Activated CD4-positive, alpha-beta T cell treated with anti-CD3 and anti-CD28 coated beads for 24 hours (primary cell): ENCODE measurements at places on chromosomes 16 and 17.

GRCh38 chr17:74544991-74545842, 698 bp downstream of the CD300C start:
- DNase-seq: no peak

- no peak for DNase-seq
Measured at GRCh38 chr16:76213860-76214259, 63.3 kb upstream of the CNTNAP4 start.

GRCh38 chr16:8877894-8878522, 4.1 kb upstream of the LITAFD start:
- DNase-seq: no peak

DNA sequence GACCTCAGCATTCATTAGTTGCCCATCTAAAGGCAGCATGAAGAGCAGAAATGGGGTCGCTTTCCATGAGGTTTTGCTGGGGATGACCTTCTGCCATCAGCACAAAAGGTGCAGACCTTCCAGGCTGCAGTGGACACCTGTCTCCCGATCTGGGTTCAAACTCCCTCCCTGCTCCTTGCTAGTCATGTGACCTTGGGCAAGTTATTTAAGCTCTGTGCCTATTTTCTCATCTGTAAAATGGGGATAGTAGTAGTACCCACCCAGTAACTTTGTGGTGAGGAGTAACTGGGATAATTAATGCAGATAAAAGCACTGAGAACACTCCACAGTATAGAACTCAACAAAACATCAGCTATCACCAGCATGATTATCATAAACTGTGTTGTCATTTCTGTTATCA, 21.4 kb upstream of the COQ7 start:
- DNase-seq: no peak

DNA sequence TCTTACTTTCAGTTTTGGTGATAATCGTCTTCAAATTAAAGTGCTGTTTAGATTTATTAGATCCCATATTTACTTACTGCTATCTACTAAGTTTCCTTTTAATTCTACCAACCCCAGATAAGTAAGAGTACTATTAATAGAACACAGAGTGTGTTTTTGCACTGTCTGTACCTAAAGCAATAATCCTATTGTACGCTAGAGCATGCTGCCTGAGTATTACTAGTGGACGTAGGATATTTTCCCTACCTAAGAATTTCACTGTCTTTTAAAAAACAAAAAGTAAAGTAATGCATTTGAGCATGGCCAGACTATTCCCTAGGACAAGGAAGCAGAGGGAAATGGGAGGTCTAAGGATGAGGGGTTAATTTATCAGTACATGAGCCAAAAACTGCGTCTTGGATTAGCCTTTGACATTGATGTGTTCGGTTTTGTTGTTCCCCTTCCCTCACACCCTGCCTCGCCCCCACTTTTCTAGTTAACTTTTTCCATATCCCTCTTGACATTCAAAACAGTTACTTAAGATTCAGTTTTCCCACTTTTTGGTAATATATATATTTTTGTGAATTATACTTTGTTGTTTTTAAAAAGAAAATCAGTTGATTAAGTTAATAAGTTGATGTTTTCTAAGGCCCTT, 56.8 kb downstream of the HLF start:
- DNase-seq: no peak

DNA sequence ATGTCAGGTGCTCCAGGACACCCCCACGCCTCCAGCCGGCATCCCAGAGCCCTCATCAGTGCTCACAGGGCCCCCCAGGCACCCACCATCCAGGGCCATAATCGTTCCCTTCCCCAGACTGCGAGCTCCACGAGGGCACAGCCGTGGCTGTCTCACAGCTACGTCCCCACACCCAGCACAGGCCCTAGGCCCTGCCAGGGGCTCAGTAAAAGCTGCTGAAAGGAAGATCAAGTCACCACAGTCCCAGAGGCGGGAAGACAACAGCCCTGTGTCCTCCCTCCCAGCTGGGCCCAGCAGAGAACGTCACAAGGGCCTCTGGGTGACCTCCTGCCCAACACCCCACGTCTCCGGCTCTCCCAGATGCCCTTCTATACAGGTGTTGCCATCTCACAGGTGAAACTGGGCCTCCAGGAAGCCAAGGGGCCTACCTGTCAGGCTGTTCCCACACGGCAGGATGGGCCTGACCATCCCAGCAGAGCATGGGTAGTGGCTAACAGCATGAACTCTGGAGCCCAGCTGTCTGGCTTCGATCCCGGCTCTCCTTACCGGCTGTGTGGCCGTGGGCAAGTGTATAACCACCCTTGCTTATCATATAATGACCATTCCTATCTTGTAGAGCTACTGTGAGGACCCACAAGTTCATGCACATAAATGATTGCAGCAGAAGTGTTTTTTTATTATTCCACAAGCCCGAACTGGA, 17.9 kb downstream of the ARL2BP start:
- no peak for DNase-seq

GRCh38 chr17:82791532-82791931, 39.7 kb downstream of the TBCD start:
- no peak for DNase-seq

DNA sequence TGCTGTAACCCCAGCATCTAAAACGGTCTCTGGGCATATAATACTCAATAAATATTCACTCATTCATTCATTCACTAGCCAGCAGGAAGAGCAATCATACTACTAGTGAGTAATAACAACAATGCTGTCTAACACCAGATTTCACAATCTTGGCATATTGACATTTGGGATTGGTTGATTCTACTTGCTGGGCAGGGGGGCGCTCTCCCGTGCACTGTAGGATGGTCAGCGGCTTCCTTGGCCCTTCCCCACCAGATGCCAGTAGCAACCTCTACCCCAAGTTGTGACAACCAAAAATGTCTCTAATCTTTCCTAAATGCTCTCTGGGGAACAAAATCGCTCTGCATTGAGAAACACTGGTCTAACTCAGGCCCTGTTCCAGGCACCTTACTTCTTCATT, 20.7 kb downstream of the WFDC1 start:
- no peak for DNase-seq

GRCh38 chr16:6646891-6647290, 685.8 kb upstream of the RBFOX1 start:
- DNase-seq: no peak

DNA sequence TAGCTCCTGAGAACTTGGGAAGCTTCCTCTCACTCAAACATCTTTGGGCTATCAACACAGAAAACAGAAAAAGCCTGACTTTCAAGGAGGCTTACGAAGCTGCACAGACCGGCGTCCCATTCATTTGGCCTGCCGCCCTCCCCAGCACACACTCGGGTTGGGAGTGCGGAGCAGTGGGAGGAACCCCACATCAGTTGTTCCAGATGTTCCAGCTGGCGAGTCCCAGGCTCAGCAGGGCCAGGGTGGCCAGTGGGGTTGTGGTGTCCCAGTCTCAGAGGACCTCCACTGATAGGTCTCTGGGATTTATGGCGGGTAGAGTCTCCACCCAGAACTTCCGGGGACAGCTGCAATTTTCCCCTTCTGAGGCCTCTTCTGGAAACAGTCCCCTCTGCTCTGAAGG, 43.1 kb upstream of the DLX4 start:
- DNase-seq: no peak

- no peak for DNase-seq
Measured at GRCh38 chr17:31269578-31269983, 27.5 kb downstream of the OMG start.

GRCh38 chr16:76970087-76970744, 220.8 kb upstream of the MON1B start:
- no peak for DNase-seq

- DNase-seq: no peak
Measured at GRCh38 chr16:27503662-27504061, 46.1 kb downstream of the GTF3C1 start.

DNA sequence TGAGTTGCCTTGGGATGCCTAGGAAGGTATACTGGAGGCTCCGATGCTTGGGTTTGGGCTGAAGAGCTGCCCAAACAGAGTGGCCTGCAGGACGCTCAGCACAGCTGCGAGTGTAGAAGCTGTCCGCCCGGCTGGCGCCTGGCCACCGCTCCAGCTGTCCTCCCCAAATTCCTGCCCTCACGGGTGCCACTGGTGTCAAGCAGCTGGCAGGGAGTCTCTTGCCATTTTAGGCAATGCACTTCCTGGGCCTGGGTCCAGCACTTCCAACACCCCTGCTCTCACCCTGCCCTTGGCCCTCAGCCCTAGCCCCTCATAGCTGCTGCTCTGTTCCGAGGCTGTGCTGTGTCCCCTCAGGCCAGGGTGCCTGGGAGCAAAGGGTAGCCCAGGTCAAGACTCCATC, 5.2 kb upstream of the PKMYT1 start:
- no peak for DNase-seq

DNA sequence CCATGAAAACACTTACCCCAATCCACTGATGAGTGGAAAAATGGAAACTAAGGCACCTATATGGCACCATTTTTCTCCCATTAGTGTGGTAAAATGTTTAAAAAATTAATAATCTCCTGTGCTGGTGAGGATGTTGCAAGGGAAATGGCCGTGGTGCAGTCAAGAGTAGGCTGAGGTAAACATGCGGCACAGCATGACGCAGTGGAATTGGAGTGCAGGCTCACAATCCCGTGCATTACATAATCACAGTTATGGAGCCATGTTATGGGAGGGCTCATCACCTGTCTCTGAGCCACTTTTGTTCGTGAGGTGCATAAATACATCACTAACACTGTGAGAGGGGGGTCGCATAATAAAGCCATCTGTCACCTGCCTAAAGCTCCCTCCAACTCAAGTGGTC, 164.4 kb upstream of the XYLT1 start:
- DNase-seq: no peak

GRCh38 chr16:55562936-55563335, 3.5 kb upstream of the CAPNS2 start:
- no peak for DNase-seq

- DNase-seq: no peak
Measured at GRCh38 chr17:66743511-66743910, 91.4 kb upstream of the CACNG5 start.

DNA sequence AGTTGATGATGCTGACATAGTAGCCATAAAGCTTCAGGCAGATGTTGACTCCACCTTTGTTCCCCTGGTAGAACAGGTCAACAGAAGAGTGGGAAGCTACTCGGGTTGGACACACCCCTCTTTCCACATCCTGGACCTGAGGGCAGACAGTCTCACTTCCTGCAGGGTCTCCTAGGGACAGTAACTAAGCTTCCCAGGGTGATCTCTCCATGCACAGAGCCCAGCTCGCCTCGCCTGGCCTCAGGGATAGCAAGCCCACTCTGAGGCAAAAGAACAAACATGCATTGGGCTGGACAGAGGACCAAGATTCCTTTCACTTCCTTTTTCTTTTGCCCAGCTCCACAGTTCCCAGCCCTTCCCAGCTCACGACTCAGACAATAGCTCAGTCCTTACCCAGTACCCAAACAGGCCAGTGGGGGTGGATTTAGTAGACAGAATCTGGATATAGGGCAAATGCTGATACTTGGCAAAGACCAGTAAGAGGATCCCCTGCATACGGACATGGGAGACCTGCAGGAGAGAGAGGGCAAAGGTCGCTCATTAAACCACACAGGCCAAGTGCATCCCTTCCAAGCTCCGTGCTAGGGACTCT, 7.0 kb downstream of the INPP5K start:
- DNase-seq: no peak

DNA sequence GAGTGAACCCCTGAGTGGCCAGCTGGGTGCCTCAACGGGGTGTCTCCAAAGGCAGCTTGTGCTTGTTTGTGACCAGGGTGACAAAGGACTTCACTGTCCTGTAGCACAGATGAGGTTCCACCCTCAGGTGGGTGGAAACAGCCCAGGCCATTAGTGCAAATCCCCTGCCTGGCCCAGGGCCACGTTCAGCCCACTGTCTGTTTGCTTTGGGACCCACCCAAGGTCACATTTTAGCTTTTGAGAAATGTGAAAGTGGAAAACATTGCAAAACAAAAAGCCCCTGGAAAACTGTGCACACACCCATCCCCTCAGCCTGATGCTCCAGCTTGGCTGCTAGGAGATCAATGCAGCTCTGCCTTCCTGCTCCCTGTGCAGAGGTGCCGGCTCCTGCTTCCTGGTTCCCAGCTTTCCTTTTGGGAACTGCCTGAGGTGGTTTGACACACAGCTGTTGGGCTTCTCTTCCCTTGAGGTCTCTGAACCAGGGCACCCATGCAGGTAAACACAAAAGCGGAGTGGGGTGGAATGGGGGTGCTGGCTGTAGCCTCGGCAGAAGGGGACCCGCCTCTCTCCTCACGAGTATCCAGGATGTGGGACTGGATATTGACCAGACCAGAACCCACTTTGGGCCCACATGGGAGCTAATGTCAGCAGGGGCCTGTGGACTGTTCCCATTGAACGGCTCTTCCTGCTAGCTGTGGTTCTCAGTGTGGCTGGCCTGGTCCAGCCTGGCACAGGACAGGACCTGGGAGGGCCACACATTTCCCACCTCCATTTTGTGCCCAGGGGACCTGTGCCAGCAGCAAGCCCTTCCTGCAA, 7.9 kb upstream of the SPHK1 start:
- no peak for DNase-seq

GRCh38 chr17:72710834-72711233, 381.7 kb downstream of the SLC39A11 start:
- DNase-seq: no peak

- DNase-seq: no peak
Measured at GRCh38 chr17:40311575-40311974, 2.6 kb downstream of the RARA start.

- no peak for DNase-seq
Measured at GRCh38 chr16:80618862-80619648, 78.3 kb downstream of the DYNLRB2 start.

- no peak for DNase-seq
Measured at GRCh38 chr16:68642047-68642435, 3.1 kb upstream of the CDH3 start.

DNA sequence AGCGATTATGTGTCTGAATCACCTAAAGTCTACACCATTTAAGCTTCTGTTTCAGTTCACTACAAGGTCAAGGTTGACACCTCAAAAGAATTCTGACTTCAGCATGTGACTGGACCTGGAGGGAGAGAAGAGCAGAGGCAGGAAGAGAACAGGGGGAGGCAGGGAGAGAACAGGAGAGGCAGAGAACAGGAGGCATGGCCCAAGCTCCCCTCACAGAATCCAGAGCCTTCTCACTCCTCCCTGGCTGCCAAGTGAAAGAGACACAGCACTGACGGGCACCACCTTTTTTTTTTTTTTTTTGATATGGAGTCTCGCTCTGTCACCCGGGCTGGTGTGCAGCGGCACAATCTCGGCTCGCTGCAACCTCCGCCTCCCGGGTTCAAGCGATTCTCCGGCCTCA, 11.4 kb downstream of the GGA2 start:
- DNase-seq: no peak

GRCh38 chr17:75642182-75642783, 9.0 kb downstream of the SMIM5 start:
- no peak for DNase-seq

GRCh38 chr16:86457501-86458148, 52.7 kb upstream of the FOXF1 start:
- DNase-seq: no peak
